Stimulated activated CD4-positive, alpha-beta T cell treated with anti-CD3 and anti-CD28 coated beads, Interleukin-4, amount 100 ng/mL, for 1 hour (primary cell): ENCODE measurements at places on chromosomes 3 and 15.

- DNase-seq, result no peak
Observed at GRCh38 chr3:169552533-169552932, 111.0 kb downstream of the MECOM start.

DNA sequence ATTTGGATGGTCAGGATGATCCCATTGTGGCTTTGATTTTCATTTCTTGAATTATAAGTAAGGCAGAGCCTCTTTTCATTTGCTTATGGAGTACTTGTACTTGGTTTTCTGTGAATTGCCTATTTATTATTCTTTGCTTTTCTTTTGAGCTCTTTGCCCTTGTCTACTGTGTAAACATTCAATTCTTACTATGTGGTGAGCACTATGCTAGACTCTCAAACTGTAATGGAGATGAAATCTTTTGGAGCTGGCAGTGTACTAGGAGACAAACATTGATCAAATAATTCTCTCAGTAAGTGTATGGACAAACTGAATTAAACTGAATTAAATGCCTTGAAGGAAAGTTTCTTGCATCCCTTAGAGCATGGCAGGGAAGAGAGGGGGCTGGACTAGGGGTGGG is 87.0 kb upstream of the NR2E3 start:
- DNase-seq, result no peak

- DNase-seq, result no peak
Observed at GRCh38 chr15:88681610-88682221, 42.9 kb downstream of the ISG20 start.

DNA sequence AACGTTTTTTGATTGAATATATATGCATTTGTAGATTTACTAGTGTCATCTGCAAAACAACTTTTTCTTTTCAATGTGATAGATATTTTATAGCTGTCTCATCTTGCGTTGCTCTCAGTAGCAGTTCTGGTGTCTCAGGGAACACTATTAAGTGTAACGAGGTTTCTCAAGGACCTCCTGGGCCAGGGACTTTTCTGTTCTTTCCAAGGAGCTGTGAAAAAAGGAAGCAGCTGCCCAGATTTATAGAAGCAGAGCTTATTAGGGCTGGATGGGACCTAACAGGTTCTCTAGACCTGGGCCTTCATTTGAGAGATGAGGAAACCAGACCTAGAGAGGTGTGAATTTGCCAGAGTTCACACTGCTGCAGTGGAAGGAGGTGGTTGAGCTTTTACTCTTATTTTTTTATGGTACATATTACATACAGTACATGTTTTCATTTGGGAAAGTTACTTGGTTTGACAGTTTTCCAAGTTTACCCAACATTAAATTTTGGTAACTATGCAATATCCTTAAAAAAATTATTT is 16.1 kb downstream of the MAP2K1 start:
- DNase-seq, result no peak

DNA sequence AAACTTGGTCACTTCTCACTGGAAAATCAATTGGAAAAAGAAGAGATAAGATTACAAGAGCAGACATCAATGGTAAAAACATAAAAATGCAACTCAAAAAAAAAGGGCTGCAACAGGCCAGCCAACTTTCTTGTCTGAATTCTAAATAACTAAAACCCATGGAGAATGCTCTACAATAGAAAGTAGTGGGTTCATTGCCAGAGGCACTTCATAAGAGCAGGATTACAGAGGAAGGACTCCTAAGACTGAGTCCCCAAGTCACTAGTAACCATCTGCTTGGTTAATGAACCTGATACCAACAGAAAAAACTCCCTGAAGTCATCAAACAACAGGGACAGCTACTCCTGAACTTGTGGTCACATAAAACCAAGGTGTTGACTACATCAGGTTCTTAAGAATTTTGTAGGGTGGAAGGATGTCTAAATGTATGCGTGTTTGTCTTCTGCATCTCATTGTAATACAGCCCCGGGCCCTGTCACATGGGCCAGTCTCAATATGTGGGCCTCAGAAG is 148.6 kb downstream of the IMPG2 start:
- DNase-seq, result no peak

GRCh38 chr3:24495326-24495994 is 810 bp upstream of the THRB start:
- DNase-seq, result no peak

- DNase-seq, result no peak
Observed at GRCh38 chr3:66851894-66852613, 146.1 kb upstream of the KBTBD8 start.

- no peak for DNase-seq
Observed at GRCh38 chr15:97174886-97175540, 785.5 kb upstream of the ARRDC4 start.

DNA sequence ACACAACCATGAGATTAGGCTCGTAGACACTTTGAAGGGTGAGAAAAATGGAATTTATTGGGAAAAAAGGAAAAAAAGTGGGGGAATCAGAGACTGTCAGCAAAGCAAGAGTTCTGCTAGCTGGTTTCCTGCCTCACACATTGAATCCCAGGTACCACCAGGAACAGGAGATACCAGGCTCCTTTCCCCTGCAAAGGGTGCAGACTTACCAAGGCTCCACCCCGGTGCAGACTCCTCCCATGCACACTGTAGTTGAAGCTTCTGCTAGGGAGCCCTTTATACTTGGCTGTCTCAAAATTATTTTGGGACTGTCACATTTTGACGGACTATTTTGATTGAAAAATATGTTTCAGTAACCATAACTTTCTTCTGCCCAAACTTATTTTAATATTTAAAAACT is 819.9 kb upstream of the GBE1 start:
- DNase-seq, result no peak
